GM12892 (cell line): ENCODE measurements at places on chromosomes 13 and 19.
A peak's percentile ranks its signal among the peaks of the same experiment; 100 is the strongest.

DNA sequence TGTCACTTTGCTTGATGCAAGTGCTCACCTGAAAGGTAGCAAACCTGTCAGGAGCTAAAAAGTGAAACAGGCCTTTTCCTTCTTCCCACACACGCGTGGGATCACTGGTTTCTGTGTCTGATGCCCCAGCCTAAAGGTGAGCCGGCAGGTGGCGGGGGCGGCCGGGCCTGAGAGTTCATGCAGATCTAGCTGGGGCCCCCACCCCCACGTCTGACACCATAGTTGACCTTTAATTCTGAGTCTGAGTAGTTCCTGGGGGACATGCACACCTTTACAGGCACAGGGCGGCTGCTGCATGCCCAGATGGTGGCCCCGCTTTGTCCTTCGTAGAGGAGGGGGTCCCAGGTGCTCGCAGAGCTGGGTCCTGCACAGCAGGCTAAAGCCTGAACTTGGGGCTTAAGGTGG is 345.3 kb downstream of the TEX29 start:
- no peak for DNase-seq

DNA sequence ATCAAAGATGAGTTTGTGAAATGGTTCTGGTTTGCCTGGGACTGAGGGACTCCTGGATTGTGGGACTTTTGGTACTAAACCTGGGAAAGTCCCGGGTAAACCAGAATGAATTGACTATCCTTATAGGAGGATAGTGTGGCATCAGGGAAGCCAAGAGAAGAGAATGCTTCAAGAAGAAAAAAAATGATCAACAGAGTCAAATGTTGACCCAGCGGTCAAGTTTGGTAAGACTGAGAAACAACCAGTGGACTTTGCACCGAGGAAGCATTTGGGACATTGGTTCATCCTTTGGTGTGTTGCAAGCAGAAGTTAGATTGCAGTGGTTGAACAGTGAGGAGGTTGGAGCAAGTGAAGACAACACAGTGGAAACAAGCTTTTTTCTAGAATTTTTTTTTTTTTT is 33.5 kb downstream of the CLEC17A start:
- no peak for DNase-seq

GRCh38 chr13:68125087-68125480 is 894.9 kb upstream of the PCDH9 start:
- no peak for DNase-seq

- DNase-seq = no peak
Measured at GRCh38 chr13:60158321-60158801, 5.4 kb downstream of the DIAPH3 start.

DNA sequence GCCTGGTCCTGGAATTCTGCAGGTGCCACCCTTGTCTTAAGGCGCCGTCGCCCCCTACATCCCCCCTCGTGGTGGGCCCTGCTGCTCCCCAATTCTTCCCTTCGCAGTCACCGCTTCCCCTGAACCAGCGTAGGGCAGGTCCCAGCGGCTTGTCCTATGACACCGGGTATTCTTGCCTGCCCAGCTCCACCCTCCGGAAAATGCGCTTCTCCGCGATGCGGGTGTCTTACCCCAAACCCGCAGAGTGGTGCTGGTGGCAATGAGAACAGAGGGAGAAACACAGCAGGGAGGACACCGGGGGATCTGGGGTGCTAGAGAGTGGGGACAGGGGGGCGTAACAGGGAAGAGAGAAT is 9.0 kb downstream of the ZNF808 start:
- no peak for DNase-seq

DNA sequence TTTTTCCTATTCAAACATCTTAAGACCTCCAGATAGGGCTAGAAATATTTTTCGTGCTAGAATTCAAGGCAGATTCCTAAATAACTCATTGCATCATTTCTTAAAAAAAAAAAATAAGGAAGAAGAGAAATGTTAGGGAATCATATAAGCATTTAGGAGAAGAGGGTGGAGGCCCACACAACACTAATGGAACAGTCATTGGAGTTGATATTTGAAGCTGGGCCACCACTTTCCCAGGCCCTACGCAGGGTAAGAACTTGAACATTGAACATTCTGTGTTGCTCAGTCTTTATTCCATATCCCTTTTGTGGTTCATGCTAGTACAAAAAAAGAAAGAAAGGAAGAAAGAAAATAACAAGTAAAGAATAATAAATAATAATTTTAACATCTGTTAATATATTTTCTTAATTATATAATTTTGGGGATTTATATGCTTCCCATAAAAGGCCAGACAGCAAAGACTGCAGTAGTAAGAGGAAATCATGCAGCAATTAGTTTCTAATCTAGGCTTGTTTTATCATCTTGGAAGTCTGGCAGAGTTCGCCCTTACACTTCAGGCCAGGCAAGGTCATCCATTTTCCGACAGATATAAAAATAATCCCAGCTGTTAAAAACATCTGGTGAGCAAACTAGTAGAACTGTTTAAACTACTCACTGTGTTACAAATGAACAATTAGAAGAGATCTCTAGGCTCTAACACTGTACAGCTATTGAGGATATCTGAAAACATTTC is 127.7 kb downstream of the FRY start:
- no peak for DNase-seq

GRCh38 chr13:80297094-80297493 is 43.8 kb downstream of the SPRY2 start:
- no peak for DNase-seq

DNA sequence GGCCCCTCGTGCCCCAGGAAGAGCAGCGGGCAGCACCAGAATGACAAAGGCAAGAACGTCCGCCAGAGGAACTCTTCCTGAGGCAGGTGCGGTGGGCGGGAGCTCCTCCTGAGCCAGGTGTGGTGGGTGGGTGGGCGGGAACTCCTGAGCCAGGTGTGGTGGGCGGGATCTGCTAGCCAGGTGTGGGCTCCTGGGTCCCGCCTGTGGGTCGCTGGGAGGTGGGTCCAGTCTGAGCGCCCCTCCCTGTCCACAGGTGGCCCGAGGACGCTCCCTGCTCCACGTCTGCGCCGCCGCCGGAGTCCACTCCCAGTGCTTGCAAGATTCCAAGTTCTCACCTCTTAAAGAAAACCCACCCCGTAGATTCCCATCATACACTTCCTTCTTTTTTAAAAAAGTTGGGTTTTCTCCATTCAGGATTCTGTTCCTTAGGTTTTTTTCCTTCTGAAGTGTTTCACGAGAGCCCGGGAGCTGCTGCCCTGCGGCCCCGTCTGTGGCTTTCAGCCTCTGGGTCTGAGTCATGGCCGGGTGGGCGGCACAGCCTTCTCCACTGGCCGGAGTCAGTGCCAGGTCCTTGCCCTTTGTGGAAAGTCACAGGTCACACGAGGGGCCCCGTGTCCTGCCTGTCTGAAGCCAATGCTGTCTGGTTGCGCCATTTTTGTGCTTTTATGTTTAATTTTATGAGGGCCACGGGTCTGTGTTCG is 7.0 kb upstream of the HCN2 start:
- no peak for DNase-seq

- no peak for DNase-seq
Measured at GRCh38 chr19:29404951-29405727, 120.7 kb upstream of the VSTM2B start.

DNA sequence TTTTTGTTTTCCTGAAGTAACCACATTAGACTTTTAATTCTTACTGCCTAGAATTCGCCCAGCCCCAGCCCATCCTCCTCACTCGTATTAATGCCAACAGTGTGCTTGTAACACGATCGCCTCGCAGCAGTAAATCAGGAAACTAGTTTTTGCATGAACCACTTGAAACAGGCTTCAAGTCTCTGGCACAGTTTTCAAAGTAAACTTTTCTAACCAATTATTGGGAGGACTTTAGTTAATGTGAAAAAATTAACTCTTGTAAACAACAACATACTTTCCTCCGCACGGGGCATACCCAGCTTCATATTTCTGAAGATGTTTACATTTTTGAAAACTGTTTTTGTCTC is 39.2 kb downstream of the TNFRSF19 start:
- DNase-seq = no peak

GRCh38 chr13:43347877-43348276 is 324.5 kb downstream of the DNAJC15 start:
- no peak for DNase-seq

- no peak for DNase-seq
Measured at GRCh38 chr13:46609052-46609451, 56.1 kb downstream of the LRCH1 start.

DNA sequence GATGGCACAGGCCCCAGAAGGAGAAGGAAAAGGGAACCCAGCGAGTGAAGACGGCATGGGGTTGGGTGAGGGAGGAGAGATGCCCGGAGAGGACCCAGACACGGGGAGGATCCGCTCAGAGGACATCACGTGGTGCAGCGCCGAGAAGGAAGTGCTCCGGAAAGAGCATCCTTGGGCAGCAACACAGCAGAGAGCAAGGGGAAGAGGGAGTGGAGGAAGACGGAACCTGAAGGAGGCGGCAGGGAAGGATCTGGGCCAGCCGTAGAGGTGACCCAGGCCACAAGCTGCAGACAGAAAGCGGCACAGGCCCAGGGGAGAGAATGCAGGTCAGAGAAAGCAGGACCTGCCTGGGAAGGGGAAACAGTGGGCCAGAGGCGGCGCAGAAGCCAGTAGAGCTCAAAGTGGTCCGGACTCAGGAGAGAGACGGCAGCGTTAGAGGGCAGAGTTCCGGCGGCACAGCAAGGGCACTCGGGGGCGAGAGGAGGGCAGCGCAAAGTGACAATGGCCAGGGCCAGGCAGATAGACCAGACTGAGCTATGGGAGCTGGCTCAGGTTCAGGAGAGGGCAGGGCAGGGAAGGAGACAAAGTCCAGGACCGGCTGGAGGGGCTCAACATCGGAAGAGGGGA is 1.1 kb downstream of the PPP1R12C start:
- DNase-seq = no peak

- DNase-seq = no peak
Measured at GRCh38 chr13:59680429-59681024, 483.2 kb downstream of the DIAPH3 start.

DNA sequence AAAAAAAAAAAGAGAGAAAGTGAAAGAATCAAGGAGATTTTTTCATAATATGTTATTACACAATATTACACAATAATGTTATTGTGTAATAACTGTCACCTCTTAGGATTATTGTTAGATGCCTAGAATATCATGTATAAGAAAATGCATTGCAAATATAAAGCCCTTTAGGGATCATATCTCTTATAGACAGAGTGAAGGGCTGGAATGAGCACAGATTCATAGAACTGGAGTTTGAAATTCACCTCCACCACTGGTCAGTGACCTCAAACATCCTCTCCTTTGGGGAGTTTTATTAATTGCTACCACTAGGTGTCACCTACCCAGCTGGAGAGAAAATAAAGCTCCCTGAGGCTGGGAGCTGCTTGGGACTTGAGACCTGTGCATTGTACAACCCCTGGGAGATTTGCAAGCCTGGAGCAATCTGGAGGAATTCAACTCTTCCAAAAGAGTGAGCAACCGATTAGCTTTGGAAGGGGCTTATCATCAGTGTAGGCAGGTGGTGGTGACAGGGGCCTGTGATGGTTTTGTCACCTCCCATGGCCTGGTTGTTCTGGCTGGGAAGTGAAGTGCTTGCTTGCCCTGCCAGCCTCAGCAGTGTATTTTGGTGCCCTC is 30.3 kb upstream of the FRY start:
- peak; percentile 25 for DNase-seq

DNA sequence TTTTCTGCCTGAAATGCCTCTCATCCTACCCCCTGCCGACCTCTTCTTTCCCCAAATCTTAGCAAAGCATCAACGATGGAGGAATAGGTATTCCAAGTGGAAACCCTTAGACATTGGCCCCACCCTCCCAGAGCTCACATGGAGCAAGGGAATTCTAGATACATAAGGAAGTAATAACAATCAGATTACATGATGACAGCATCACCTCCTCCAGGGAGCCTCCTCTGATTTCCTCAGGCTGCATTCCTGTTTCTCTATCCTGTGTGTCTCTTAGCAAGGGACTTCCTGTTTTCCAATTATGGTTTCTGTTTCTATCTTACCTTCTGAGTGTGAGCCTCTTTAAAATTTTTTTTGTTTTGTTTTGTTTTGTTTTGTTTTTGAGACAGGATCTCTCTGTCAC is 246.6 kb downstream of the TSHZ3 start:
- no peak for DNase-seq

GRCh38 chr19:58033741-58034476 is at the start of gene ZSCAN1:
ZSCAN1 (plus strand) TSS chr19:58034025; CDS start chr19:58037837, 3,812 bp downstream.
- no peak for DNase-seq

GRCh38 chr13:23767838-23768237 is 121.4 kb downstream of the MIPEP start:
- DNase-seq = no peak

DNA sequence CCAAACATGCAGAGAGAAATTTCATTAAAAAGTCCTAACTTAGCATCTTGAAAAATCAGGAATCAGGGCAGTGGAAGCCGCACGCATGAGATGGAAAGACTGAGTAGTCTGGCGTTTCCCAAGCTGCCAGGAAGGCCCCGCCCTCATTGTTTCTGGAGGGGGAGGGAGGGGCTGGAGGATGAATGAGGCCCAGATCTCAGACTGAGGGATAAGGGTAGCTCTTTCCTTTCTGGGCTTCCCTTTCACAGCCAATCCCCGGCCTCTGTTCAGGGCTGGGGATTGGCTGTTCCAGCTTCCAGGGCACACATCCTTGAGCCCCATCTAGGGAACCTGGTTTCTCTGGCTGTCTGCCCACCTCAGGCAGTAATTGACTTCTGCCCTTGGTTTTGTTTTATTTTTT is 7.3 kb downstream of the C19orf53 start:
- DNase-seq = no peak
